ENCODE measurements at places on chromosomes 6 and 20.

- DNase-seq = no peak
These were observed 19.0 kb upstream of the DOK5 start for GRCh38 chr20:54456423-54456822.

GRCh38 chr6:74087899-74088298, 391.9 kb downstream of the CD109 start:
- DNase-seq = peak; percentile 57

DNA sequence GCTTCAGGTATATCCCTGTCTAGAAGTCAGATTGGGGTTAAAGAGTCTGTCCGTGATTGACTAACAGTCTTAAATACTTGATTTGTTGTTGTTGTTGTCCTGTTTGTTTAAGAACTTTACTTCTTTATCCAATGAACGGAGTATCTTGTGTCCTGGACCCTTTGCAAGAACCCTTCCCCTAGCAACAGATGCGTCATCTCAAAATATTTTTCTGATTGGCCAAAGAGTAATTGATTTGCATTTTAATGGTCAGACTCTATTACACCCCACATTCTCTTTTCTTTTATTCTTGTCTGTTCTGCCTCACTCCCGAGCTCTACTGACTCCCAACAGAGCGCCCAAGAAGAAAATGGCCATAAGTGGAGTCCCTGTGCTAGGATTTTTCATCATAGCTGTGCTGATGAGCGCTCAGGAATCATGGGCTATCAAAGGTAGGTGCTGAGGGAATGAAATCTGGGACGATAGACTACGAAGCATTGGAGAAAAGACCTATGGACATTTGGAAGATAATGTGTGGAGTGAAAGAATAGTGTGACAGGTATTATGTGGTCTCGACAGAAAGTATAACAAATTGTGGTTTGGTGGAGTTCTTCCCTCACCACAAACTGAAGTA, at the start of gene HLA-DRA:
Gene HLA-DRA (plus strand): TSS at position 286 of the 613 bp plus-strand sequence. CDS start 64 bp downstream, at position 350.
- peak; percentile 34 for DNase-seq

DNA sequence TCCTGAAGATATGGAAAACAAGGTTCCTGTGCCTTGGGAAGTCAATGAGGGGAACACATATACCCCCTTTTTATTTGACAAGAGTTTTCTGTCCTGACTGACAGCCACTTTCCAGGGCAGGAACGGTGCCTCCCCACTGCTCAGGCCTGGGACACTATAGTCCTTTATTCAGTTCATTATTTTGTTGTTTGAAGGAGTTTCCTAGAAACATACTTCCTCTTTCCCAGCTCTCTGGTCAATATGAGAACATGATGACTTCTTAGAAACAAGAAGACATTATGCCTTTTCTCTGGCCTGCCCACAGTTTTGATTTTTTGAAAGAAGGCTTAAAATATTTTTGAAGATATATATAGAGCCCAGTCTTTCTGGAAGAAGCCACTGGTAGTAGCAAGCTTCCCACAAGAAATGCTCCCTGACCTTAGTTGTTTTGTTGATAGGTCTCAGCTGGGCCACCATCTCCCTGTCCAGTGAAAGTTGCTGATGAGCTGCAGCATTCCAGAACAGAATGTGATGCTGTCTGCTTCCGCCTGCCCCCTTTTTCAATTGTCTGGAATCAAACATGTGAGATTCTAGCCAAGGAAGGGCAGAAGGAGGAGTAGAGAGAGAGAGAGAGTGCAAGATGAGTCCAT, 350.0 kb upstream of the PRND start:
- no peak for DNase-seq

GRCh38 chr6:92201618-92202017, 1217.7 kb downstream of the EPHA7 start:
- peak; percentile 1 for DNase-seq

GRCh38 chr6:125961117-125961516, 4.5 kb downstream of the HINT3 start:
- no peak for DNase-seq

DNA sequence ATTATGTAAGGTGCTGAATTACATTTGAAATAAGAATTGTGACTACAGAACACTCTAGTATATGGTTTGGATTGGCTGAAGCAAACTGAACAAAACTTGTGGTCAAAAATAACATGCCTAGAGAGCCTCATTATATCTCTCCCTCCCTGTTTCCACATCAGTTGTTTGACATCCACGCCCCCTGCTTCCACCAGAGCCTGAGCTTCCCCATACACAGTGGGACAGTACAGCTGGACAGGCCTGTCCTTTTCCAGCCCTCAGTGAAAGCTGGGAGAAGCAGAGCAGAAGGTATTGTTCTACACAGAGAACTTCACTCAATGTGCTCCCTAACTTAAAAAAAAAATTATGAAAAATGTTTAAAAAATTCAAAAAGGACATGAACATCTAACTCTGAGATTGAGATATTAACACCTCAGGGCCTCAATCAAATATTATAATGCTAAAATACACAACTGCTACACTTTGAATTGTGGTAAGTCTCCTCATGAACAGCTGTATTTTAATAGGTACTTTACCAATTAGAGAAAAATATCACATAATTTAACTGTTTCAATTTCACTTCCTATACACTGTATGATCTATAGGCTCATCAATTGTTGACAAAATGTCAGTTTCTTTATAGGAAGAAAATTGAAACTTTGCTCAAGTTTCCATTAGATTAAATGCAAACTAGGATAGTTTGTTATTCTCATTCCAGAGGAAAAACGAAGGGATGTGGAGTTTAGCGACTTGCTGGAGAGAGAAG, 44.9 kb upstream of the SCML4 start:
- no peak for DNase-seq

- no peak for DNase-seq
These were observed 46.1 kb upstream of the ADGRF5 start for GRCh38 chr6:46967826-46968349.

- no peak for DNase-seq
These were observed 42.6 kb downstream of the PRKN start for GRCh38 chr6:162684961-162685360.

- no peak for DNase-seq
These were observed 158.9 kb downstream of the FNDC1 start for GRCh38 chr6:159328052-159328451.

- no peak for DNase-seq
These were observed 236.3 kb upstream of the SOX4 start for GRCh38 chr6:21357262-21357661.

DNA sequence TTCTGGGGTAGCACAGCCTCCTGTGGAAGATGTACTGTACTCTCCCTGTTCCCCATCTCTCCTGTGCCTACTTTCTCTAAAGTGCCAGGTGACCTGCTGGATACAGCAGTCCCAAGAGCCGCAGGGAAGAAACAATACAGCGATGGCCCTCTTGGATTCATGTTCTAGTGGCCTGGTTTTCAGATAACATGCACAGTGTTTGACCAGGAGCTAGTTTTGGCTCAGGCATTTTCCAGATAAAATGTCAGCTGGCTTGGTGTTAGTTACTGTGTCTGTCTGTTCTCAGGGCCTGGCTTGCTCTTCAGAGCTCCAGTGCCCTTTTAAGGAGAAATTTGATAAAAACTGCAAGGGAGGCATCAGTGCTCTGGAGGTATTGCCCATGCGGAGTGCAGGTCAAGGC, 41.3 kb downstream of the GABRR2 start:
- DNase-seq = no peak

- no peak for DNase-seq
These were observed 46.1 kb downstream of the KIAA0319 start for GRCh38 chr6:24599686-24600399.

DNA sequence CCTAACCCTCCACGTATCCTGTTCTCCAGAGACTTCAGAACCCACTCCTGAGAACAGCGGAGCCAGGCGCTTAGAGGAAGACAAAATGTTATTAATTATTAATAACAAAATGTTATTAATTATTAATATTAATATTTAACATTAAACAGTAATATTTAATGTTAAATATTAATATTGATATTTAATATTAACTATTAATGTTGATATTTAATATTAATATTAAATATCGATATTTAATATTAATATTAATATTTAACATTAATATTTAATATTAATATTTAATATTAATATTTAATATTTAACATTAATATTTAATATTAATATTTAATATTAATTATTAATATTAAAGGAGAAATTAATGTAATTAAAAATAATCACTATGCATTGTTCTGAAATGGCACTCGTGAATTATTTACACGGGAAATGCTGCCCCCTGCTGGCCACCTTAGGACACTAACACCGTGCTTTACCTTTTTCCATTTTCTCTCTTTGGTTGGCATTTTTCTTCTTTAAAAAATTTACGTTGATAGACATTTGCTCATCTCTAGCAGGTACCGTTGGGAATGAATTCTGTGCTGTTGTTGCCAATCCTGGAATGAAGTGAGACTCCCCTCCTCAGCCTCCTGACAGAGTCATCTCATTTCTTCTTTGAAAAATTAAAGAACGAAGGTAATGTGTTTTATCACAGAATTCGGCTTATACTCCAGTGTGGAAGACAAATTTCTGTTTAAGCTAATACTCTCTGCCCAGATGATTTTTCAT, 7.5 kb upstream of the GGTLC1 start:
- DNase-seq = peak; percentile 26

DNA sequence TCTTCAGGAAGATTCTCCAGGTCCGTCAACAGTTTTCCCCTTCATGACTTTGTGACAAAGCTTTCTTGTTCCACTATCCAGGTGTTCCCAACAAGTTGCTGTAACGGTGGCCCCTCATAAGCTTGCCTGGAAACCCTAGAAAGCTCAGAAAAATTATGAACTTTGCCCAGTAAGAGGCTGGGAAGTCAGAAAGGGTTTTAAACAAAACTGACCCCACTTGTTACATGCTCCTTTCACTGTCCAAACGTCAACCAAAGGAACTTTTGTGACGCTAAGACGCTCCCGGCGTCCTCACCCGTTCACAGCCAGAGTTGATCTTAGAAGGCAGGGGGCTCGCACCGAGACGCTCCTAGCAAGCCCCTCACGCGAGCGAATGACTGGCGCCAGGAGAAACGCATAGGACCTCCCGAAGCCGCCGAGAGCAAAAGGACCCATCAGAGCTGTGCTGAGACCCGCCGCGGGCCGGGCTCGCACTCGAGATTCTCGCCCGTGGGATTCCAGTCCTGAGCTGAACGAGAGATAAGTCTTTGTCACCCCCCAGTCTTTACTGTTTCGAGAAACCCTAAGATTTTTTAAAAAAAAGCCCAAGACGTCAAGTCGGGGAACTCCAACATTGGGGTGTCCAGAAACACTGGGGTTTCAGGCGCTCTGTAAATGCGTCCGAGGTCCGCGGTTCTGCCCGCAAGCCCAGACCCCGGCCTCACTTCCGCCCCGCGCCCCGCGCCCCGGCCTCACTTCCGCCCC, 544 bp upstream of the ACAT2 start:
- DNase-seq = peak; percentile 17

DNA sequence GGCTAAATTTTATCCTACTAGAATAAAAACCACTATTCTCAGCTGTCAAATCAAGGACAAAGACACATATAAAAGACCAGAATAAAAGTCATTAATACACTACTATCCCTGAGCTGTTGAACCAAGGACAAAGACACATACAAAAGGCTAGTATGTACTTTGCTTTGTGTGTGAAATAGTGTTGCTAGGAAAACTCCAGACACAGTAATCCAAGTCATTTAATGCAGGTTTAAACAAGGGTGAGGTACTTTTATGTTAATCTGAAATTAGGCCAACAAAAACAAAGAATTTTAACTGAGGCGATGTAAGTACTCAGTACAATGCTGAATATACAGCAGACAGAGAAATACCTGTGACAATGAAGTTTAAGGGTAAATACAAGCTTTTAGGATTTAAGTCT, 18.9 kb downstream of the GCLC start:
- DNase-seq = no peak

GRCh38 chr20:34834459-34834893, 9.0 kb upstream of the NCOA6 start:
- DNase-seq = peak; percentile 40

- DNase-seq = peak; percentile 40
These were observed 163.6 kb downstream of the LY86 start for GRCh38 chr6:6752129-6752528.

- peak; percentile 45 for DNase-seq
These were observed 128.5 kb downstream of the HFE start for GRCh38 chr6:26215585-26216358.

- DNase-seq = no peak
These were observed 54.1 kb downstream of the PLAGL1 start for GRCh38 chr6:143953922-143954321.

DNA sequence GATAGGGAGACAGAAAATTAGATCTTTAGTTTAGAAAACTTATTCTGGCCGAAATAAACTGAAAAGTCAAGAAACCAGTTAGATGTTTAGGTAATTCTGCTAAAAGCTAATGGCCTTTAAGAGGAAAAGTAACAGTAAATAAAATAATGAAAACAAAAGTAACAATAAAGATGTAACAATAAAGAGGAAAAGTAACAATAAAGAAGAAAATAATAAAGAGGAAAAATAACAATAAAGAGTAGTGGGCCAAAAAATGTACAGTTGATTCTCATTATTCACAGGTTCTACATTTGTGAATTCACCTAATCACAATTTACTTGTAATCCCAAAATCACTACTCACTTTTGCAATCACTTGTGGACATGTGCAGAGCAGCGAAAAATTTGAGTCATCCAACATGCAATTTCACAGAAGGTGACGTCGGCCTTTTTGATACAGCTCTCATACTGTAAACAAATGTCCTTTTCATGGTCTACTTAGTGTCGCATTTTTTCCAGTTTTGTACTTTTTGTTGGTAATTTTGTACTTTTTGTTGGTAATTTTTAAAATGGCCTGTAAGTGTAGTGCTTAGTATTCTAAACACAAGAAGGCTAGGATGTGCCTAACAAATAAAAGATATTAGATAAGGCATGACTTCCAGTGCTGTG, 24.0 kb downstream of the HBS1L start:
- peak; percentile 28 for DNase-seq

DNA sequence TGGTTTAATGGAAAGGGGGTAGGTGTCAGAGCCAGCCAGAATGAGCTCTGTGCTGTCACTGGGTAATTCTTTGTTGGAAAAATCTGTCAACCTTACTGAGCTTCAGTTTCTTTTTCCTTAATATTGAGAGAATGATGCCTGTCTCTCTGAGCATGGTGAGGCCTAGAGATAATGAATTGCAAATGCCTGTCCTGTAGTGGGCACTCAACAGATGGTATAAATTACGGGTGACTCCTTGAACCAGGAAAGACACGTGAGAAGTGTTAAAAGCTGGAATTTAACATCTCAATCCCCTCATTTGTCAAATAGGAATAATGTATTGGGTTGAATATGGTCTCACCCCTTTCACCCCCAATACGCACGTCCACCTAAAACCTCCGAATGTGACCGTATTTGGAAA, 74.9 kb downstream of the ADTRP start:
- DNase-seq = no peak

DNA sequence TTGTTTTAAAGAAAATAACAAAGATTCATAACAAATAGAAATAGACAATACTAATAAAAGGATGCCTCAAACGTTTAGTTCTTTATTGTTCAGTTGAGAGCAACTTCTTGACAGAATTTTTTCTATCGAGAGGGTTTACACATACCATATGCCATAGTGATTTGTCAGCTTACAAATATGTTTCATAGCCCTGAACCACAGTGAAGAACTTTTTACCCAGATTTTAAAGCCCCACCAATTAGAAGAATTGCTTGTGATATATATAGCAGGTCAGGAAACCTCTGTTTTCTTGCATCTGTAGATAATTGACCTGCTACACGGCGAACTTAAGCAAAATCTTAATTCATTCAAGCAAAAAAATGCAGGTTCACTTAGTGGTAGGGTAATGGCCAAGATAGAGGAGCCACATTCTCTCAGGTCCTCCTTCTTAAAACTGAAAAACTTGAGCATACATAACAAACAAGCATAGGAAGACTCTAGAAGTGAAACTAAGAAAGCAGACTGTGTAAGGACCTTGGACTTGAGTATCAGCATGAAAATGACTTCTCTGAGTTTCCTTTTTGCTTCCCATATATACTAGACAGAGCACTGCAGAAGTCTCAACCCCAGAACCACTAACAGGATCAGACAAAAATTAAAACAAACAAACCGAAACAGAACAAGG, 39.5 kb downstream of the CRISP1 start:
- no peak for DNase-seq

Measured in fibroblast of skin of right biceps (primary cell).